KG1 (cell line): ENCODE measurements at places on chromosomes 2 and 18.

DNA sequence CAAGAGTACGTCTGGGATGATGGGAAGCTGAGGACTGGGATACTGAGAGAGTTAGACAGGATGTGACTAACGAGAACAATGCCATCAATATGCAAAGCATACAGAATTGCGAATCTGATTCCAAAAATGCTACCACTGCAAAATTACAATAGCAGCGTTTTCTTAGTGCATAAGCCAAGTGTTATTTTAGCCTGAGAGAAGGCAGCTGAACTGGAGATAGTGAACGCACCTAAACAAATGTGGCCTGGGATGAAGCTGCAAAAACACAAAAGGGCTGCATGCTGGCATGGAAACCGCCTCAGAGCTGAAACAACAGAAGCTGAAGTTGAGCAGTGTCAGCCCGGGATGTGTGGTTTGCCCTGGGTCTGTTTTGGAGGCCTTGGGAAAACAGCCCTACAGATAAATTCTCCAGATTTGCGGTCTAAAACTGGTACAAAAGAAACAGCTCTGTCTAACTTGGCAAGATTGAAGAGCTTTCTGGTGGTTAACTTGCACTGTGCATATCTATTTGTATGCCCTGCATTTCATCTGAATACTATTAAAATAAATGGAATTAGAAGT is 45.5 kb downstream of the LYPD6 start:
- DNase-seq, result no peak

DNA sequence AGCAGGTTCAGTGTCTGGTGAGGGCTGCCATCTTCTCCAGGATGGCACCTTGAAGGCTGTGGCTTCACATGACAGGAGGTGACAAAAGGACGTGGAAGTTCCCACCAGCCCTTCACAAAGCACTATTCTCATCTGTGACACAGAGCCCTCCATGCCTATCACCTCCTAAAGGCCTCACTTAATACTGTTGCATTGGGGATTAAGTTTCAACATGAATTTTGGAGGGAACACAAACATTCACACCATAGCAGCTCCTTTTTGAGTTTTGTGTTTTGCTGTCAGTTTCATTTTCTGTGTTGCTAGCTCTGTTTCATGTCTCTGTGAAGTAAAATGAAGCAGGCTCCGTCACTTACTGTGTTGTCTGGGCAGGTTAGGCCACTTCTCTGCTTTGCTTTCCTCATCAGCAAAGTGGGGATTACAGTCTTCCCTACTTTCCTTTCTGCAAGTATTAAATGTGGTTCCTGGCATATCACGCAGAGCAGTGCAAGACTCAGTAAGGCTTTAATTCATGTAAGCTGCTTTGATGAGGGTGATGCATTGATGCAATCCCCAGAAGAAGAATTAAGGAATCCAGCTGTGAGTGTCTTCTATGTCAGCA is 31.6 kb downstream of the LIMS1 start:
- no peak for DNase-seq

GRCh38 chr18:58267493-58267892 is 223.5 kb downstream of the NEDD4L start:
- no peak for DNase-seq

GRCh38 chr2:216341121-216341520 is 31.2 kb downstream of the MARCHF4 start:
- DNase-seq, result no peak
